ENCODE measurements at places on chromosomes 11 and 22. TPM values are rescaled to one million over a fixed set of nuclear protein-coding genes. Genes with fewer than 3 reads are reported as not detected.

DNA sequence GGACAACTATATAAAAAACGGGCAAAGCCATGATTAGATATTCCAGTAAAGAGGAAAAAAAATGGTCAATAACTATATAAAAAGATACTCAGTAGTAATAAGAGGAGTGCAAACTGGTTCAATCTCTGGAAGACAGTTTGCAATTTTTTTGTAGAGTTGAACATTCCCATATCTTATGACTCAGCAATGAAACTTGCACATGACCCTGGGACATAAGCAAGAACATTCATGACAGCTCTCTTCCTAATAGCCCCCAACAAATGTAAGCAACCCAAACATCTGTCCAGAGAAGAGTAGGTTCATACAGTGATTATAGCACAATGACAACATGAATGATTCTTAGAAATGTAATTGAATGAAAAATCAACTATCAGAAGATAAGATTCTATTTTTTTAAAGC is 21.8 kb upstream of the CSF2RB start:
- no peak for DNase-seq

CHST1 gene
- total RNA-seq: 0.34 TPM

DNA sequence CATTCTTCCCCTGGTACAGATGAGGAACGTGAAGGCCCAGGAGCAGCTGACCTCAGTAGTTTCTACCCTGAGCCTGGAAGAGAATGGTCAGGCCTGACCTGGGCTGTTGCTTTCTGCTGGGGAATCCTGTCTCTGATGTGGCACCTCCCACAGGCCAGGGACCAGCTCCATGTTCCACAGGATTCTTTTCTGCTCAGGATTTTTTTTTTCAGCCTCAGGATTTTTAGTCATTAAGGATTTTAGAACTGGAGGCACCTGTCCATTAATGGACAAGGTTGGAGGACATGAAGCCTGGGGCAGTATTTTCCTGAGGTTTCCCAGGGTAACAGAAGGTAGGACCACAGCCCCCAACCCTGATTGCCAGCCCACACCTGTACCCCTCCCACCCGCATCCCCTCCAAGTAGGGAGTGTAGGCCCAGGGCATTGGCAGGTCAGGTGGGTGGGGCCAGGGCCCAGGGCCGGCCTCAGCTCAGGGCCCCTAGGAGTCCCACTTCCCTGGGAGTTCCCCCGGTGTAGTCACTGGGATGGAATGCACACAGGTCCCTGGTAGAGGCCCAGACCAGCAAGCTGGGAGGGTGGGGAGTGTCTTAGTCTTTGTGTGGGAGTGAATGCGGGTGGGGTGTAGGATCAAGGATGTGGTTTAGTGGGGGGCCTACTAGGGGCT is 16.1 kb downstream of the BIK start:
- no peak for DNase-seq

KLHL35 gene
- total RNA-seq: 1.6 TPM

- DNase-seq: no peak
Observed at GRCh38 chr11:117818041-117818873, 6.3 kb downstream of the FXYD2 start.

All from activated T-helper 2 cell treated with anti-CD3 and anti-CD28 coated beads, Interferon-gamma antibody, Interleukin-2, Interleukin-4, amounts not matched to agents 10 μg/mL and 5 μg/mL and 100 μg/mL, durations not matched to agents 14 hours and 24 hours and 36 hours (primary cell).